ENCODE measurements at places on chromosomes 1 and 21.

DNA sequence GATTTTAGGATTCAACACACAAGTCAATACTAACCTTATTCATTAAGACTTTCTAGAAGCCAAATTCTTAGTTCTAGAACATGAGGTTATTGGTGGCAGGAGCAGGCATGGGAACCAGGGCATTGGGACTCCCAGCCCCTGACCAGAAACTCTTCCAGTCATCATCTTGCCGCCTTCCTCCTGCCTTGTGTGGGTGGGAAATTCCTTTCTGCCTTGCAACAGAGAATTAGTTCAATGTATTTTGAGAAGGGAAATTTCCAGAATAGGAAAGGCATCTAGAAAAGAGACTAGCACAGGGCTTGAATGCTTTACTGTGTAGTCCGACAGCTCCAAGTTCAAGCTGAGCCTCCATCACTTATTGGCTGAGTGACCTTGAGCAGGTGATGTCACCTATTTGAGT is 8.7 kb downstream of the GRHL3 start:
- DNase-seq: no peak

- DNase-seq: no peak
Measured at GRCh38 chr21:44919111-44919912, 1.4 kb downstream of the ITGB2 start.

- DNase-seq: peak; percentile 96
Measured at GRCh38 chr1:246608616-246609376, 42.5 kb downstream of the CNST start.

DNA sequence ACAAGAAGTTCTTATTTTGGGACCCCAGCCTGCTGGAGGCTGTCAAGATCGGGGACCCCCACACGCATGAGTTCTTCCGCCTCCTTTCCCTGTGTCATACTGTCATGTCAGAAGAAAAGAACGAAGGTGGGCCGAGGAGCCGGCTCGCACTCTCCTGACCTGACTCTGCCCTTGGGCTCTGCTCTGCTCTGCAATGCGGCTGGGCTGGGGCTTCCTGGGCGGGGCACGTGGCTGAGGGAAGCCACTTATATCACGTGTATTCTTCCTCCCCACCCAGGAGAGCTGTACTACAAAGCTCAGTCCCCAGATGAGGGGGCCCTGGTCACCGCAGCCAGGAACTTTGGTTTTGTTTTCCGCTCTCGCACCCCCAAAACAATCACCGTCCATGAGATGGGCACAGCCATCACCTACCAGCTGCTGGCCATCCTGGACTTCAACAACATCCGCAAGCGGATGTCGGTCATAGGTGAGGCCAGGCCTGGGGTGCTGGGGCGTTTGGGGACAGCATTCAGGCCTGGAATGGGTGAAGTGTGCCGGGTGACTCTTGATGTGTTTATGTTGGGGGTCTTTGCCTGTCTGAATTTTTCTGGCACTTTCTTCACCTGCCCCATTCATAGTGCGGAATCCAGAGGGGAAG is 17.6 kb downstream of the ATP8B2 start:
- no peak for DNase-seq

GRCh38 chr21:36893581-36893980 is 72.9 kb downstream of the HLCS start:
- no peak for DNase-seq

GRCh38 chr1:235918465-235918864 is 51.8 kb upstream of the LYST start:
- DNase-seq: no peak

DNA sequence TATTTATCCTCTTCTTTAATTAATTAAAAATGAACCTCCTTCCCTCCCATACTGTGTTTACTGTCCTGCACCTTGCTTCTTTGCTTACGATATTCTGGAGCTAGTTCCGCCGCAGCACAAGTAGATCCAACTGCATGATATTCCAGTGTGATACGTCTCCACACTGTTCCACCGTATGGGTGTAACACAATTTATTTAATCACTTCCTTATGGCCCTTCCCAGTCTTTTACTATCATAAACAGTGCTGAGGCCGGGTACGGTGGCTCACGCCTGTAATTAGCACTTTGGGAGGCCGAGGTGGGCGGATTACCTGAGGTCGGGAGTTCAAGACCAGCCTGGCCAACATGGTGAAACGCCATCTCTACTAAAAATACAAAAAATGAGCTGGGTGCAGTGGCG is 25.7 kb downstream of the CNST start:
- no peak for DNase-seq

- no peak for DNase-seq
Measured at GRCh38 chr1:162028726-162029125, 5.1 kb upstream of the OLFML2B start.

GRCh38 chr1:190679044-190679443 is 201.4 kb upstream of the BRINP3 start:
- DNase-seq: peak; percentile 15

- DNase-seq: no peak
Measured at GRCh38 chr1:165960881-165961280, 133.5 kb downstream of the UCK2 start.

- no peak for DNase-seq
Measured at GRCh38 chr1:7389906-7390603, 381.0 kb upstream of the VAMP3 start.

GRCh38 chr1:227754958-227755357 is 19.7 kb downstream of the SNAP47 start:
- no peak for DNase-seq

DNA sequence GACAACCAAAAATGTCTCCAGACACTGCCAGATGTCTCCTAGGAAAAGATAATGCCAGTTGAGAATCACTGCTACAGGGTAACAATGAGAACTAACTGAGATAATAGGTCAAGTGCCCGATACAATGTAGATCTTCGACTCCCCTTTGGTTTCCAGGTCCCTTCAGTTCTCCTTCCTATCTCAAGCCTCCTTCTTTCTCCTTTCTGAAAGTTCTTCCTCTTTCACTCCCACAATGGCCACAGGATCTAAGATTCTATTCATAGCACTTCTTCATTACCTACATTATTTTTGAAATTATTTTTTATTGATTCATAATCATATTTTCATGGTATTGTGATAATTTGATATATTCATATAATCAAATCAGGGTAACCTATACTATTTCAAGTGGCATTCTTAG is 6.3 kb downstream of the PFDN2 start:
- DNase-seq: no peak

GRCh38 chr1:160171354-160171753 is 19.0 kb upstream of the CASQ1 start:
- DNase-seq: peak; percentile 48

- DNase-seq: no peak
Measured at GRCh38 chr1:107804741-107805140, 160.2 kb downstream of the VAV3 start.

DNA sequence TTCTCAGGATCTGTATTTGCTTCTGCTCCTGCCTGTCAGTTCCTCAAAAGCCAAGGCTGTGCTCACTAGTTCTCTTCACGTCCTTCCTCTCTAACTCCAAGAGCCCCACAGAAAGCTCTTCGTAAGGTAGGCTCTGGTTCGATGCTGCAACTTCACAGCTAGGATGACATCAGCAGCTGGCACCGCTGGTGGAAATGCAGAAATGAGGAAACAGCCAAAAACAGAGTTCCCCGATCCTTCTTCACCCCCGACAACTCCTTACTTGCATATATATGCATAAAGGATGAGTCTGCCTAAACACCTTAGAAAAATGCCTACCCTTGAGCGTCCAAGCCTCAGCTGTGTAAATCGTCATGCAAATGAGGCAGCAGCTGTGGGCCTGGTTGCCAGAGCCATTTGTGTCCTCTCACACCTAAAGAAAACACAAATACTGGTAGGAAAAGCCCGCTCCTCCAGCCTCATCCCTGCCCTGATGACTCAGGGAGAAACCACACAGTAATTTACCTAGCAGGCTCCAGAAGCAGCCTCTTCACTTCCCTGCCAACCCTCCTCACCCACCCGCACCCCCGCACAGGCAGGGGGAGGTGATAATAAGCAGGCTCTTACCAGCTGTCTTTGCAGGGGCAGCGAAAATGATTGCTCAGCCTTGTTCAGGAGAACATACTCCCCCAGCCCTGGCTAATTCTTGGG is 28.2 kb downstream of the BATF3 start:
- peak; percentile 86 for DNase-seq

DNA sequence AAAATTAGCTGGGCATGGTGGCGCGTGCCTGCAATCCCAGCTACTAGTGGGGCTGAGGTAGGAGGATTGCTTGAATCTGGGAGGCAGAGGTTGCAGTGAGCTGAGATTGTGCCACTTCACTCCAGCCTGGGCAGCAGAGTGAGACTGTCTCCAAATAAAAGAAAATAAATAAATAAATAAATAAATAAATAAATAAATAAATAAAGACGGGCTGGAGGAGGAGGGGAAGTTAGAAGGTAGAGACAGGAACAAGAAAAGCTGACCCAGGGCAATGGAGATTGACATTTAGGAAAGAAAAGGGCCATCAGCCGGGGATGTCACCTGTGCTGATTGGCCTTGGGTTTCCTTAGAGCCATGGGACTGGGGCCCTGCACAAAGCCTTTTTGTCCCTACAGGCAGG is 153.7 kb upstream of the IGSF21 start:
- no peak for DNase-seq

GRCh38 chr1:227308367-227309336 is 9.6 kb downstream of the CDC42BPA start:
- no peak for DNase-seq

DNA sequence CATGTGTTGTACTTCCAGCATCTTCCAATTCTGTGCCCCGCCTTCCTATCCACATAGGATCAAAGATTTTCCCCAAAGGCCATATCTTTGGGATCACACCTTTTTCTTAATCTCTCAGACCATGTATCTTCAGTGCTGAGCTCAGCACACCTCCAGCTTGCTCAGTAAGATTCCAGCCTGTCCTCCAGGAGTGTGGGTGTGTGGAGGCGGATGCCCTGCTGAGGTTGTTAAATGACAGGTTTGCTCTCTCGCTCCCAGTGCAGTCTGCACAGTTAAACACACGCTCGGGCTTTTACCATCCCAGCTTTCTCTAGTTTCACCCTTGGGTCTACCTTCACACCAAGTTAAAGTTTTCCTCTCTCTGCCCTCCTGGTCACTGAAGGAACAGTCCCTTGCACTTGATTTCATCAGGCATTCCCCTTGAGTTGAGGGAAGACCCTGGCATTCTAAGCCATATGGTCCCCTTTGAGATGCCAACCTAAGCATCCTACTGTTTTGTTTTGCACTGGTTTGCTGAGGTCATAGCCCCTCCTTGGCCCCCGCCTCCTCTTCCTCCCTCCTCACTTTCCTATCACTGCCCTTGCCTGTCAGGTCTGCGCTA is 13.7 kb downstream of the MYOG start:
- DNase-seq: no peak

- no peak for DNase-seq
Measured at GRCh38 chr1:166032572-166033371, 134.0 kb downstream of the FAM78B start.

- DNase-seq: no peak
Measured at GRCh38 chr1:1124786-1125642, 9.1 kb upstream of the C1orf159 start.

DNA sequence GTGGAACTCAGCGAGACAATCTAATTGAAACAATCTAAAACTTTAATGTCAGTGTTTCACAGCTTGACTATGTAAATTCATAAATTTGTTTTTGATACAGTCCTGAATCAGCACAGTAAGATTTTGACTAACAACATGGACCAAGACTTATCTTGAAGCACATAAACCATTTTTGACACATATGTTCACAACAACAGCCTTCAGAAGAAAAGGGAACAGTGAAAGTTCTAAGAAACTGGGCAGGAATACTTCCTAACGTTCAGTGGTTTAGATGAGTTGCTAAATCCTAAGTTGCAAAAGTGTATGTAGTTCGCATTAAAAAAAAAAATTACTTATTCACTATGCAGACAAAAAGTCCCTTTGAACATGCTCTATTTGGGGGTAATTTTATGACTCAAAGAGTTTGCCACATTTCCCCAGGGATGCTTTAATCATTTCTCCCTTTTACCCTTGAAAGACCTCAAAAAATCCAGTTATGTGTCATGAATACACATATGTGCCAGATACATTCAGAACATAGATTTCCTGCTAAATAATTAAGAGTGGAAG is 120.2 kb downstream of the MRPL39 start:
- no peak for DNase-seq

DNA sequence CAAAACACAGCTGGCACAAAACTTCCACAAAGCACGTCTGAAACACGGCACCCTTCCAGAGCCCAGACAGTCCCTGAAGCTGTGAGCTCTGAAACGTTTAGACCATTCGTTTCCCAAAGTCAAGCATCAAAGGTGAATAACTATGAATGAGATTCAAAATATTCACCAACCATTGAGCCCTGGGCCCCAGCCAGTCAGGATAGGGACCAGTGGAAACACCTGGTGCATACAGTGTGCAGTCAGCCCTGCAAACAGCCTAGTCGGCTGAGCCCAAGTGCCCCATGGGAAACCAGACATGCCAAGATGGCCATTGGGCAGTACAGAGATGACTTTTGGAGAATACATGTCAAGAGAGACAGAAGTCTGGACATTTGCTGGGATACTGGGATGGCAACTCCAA is 90.4 kb upstream of the EDN2 start:
- DNase-seq: no peak

DNA sequence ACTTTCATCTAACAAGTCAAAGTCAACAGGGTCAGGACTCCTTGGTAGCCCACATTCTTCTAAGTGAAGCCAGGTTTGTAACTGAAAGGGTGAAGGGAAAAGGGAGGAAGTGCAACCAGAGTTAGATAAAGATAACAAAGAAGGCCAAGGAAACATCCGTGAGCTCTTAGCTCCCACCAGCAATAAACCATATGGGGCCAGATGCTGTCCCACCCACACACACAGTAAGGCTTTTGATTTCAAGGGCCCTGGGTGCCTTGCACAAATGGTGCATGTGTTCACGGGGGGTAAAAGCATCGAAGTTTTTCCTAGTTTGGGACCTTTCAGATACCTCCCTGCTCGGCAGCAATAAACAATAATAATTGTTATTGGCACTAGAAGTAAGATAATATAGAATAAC is 5.1 kb upstream of the TIAM1 start:
- no peak for DNase-seq

GRCh38 chr1:88150330-88150729 is 533.7 kb upstream of the PKN2 start:
- no peak for DNase-seq

DNA sequence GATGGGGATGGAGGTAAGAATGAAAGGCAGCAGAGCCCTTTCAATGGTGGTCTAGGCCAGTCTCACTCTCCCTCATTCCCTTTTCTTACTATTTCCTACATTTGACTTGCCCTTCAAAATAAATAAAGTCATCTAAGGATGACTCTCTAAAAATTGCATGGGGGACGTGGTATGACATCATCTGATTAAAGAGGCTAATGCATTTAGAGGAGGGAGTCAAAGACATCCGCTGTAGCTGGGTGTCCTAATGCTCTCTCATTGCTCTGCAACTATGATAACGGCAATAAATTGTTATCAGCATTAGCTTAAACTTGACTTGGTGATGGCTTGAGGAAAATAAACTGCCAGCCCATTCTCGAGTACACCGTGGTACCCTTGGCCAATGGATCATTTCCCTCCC is 225.6 kb upstream of the PBX1 start:
- DNase-seq: no peak

GRCh38 chr1:43306688-43307457 is 6.1 kb downstream of the TIE1 start:
- no peak for DNase-seq

- DNase-seq: no peak
Measured at GRCh38 chr1:233006541-233006973, 56.1 kb downstream of the NTPCR start.

GRCh38 chr1:178644308-178645120 is 80.5 kb upstream of the RALGPS2 start:
- peak; percentile 56 for DNase-seq

GRCh38 chr1:14184454-14184853 is 414.0 kb upstream of the KAZN start:
- DNase-seq: no peak

- DNase-seq: no peak
Measured at GRCh38 chr1:239761509-239761908, 330.2 kb upstream of the FMN2 start.

GRCh38 chr1:34736692-34737091 is 18.2 kb upstream of the GJB5 start:
- DNase-seq: no peak
